Omental fat pad (tissue), 4 donors: ENCODE measurements at places on chromosomes 4 and X.

DNA sequence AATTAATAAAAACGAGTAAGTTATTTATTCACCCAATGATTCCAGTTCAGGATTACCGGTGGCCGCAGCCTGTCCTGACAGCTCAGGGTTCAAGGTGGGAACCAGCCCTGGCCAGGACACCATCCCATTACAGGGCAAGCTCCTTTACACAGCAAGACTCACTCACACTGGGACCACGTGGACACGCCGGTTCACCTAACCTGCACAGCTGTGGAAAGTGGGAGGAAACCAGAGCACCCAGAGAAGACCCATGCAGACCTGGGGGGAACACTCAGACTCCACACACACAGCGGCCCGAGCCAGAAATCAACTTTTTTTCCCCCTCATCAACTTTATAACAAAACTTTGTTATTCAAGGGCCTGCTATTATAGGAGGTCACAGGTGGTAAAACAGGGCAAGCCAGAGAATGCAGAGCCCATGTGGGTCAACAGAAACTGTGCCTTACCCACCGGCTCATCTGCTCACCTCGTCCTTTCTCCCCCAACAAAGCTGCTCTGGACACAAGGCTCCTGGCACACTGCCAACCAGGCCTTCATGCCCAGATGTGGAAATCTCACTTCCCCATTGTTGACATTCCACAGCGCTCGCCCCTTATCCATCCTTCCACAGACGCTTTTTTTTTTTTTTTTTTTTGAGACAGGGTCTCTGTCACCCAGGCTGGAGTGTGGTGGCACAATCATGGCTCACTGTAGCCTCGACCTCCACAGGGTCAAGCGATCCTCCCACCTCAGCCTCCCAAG is 8.0 kb upstream of the ODAPH start:
- peak; percentile 44 for DNase-seq

GRCh38 chr4:2432991-2433530 is 14.3 kb downstream of the CFAP99 start:
- DNase-seq: no peak

- DNase-seq: no peak
These were observed 226.5 kb downstream of the MID1 start for GRCh38 chrX:10393899-10394298.

- DNase-seq: no peak
These were observed at the start of gene DLG3 for GRCh38 chrX:70444326-70444945. TSS of gene DLG3 (plus strand) at chrX:70444835. CDS start at chrX:70445202, 367 bp downstream.

GRCh38 chr4:118825799-118826198 is 10.1 kb downstream of the SEC24D start:
- no peak for DNase-seq

GRCh38 chr4:158067646-158068045 is 105.2 kb downstream of the GASK1B start:
- no peak for DNase-seq

GRCh38 chr4:78040431-78040830 is 16.7 kb upstream of the FRAS1 start:
- DNase-seq: no peak

DNA sequence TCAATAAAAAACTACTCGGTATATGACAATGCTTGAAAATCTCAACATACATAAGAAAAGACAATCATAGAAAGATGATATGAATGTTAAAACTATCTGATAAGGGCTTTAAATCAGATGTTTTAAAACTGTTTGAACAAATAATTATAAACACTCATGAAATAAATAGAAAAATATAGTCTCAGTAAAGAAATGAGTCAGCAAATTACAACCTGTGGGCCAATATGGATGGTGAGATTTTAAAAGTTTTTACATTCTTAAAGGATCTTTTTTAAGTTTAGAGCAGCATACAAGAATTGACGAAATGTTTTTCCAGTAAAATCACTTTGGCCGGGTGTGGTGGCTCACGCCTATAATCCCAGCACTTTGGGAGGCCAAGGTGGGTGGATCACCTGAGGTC is 83.1 kb downstream of the TEX11 start:
- DNase-seq: no peak

GRCh38 chr4:99655308-99656081 is 2.1 kb downstream of the C4orf54 start:
- DNase-seq: no peak

- DNase-seq: no peak
These were observed 11.1 kb downstream of the DOK7 start for GRCh38 chr4:3473996-3474765.

DNA sequence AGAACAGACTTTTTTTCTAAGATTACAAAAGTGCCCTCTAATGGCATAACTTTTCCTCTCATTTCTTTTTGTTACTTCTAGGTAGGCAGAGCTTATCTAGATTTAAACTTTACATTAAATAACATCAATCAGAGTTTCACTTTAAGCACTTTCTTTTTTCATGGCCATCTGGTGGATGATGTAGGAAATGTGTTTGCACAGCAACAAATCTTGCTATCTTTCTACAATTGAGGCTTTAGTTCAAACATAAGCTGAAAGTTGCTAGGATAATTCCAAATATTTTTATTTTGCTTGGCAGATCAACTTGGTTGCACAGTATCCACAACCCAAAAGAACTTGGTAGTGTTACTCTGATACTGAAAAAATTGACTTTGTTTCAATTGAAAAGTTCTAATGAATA is 22.0 kb downstream of the NDNF start:
- no peak for DNase-seq

- no peak for DNase-seq
These were observed 40.4 kb upstream of the PROM1 start for GRCh38 chr4:16124232-16124631.

DNA sequence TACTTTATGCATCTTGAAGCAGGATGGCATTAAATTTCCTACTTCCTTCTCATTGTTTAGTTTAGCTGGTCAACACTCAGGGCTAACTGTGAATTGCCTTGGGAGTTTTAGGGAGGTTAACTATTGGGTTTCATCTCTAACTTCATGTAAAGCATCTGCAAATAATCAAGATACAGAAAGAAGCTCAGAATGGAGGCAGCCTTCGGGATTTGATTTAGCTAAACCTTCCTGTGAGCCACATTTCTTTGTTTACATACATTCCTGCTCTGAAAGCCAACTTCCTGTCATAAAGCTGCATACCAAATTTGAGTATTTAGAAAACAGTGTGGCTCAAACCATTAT is 131.7 kb upstream of the PCDH18 start:
- no peak for DNase-seq

DNA sequence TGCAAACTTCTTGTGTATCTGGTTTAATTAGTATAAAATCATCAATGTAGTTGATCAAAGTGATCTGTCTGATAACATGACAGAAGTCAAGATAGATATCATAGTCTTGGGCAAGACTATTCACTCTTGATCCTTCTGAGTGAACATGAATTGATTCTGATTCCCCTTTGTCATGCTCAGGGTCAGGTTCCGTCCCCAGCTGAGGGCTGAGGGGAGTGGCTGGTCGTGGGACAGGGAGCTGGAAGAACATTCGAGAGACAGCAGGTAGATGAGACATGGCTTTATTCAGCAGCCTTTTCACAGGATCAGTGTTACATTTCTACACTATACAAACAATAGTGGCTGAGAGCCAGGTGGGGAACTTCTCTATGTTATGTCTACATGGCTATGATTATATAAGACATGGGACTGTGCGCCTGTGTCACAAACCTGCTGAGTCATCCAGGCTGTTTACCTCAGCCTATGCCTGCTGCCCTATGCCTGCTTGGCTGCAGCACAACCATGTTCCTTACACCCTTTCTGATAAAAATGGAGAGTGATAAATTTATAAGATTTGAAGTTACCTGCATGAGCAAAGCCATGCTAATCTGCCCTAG is 586.9 kb upstream of the NR3C2 start:
- DNase-seq: no peak

- DNase-seq: no peak
These were observed 216.9 kb upstream of the NEIL3 start for GRCh38 chr4:177092807-177093206.

DNA sequence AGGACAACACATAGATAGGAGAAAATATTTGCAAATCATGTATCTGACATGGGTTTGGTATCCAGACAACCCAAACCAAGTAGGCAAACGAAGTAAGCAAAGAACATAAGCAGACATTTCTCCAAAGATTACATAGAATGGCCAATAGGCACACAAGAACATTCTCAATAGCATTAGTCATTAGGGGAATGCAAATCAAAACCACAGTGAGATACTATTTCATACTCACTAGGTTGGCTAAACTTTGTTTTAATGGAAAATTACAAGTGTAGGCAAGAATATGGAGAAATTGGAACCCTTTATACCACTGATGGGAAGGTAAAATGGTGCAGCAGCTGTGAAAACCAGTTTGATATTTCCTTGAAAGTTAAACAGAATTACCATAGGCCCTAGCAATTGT is 74.7 kb downstream of the CHRNA9 start:
- DNase-seq: no peak

DNA sequence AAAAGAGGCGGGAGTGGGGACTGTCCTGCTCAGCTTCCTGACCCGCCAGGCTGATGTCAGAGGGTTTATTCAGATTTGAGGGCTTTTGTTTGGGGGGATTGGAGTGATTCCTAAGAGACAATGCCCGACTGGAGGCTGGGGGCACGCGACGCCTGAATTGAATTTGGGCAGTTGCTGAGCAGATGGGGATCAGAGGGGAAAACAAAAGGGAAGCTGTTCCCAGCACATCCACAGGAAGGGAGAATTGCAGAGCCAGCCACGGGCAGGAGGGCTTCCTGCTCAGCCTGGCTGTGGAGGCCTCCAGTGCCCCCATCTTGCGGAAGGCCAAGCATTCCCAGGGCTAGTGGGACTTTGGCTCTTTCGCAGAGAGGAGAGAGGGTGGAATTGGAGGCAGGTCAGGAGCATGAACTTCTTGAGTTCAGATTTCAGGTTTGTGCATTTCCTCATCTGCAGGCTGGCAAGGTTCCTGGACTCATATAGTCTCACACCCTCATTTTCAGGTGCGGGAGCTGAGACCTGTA is 162.8 kb downstream of the NHS start:
- DNase-seq: no peak

- no peak for DNase-seq
These were observed 65.4 kb upstream of the ENPP6 start for GRCh38 chr4:184282895-184283654.

DNA sequence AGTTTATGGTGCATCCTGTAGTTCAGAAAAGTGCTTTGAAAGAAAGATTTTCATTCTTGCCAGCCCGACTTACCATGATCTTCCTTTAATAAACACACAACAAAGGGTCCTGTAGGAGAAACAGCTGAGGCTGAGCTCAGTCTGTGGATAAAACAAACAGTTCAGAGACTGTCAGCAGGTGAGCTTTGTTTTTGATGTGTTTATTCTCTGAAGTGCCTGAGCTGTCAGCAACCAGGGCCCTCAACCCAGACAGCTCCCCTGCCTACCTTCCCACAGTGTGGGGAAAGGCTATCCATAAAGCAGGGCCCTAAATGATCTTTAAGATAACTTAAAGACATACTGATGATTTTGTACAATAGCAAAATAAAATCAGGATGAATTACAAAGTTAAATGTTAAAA is 459.2 kb upstream of the GALNT7 start:
- DNase-seq: no peak

GRCh38 chr4:10734697-10735096 is 50.1 kb upstream of the CLNK start:
- DNase-seq: no peak

GRCh38 chrX:9662148-9662547 is 103.5 kb downstream of the GPR143 start:
- no peak for DNase-seq

DNA sequence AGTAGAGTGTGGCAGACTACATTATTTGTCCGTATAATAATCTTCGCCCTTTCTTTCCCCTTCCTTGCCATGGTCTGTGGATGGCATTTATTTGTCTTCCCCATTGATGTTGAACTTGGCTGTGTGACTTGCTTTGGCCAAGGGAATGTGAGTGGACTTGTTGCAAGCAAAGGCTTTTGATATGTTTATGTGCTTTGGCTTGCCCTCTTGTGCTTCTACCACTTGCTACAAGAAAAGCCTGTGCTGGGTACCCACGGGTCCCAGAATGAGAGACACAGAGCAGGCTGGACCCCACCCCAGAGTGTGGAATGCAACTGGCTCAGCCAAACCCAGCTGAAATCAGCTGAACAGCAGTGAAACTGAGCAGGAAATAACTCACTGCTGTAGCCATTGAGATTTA is 63.0 kb downstream of the FAM184B start:
- DNase-seq: no peak

- no peak for DNase-seq
These were observed 458.1 kb downstream of the STIM2 start for GRCh38 chr4:27318740-27319139.

DNA sequence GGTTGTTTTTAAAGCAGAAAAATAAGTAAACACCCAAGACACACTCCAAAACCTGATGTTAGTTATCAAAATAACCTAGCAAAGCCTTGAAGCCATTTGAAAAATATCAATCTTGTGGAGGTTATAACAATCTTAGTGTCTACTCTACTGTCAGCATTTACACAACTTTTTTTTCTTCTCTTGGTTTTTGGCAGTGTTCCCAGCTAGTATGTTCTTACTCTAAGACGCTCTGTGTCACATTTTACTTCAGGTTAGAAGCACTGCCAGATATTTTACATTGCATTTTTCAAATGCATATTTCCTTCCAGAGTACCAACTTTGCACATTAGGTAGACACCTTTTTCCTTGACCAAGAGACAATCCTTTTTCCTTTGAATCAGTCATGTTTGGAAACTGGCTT is 114.0 kb upstream of the INPP4B start:
- no peak for DNase-seq

DNA sequence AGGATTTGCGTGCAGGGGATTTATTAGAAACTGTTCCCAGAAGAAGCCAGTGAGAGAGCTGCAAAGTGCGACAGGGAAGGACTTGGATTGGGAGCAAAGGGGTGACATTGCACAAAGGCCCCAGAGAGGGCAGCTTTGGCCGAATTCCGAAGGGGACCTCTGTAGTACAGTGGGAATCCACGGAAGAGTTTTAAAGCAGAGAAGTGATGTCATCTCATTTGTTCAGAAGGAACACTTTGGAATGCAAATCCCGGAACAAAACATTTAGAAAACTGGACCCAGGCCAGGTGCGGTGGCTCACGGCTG is 71.7 kb downstream of the FAM184B start:
- DNase-seq: no peak

DNA sequence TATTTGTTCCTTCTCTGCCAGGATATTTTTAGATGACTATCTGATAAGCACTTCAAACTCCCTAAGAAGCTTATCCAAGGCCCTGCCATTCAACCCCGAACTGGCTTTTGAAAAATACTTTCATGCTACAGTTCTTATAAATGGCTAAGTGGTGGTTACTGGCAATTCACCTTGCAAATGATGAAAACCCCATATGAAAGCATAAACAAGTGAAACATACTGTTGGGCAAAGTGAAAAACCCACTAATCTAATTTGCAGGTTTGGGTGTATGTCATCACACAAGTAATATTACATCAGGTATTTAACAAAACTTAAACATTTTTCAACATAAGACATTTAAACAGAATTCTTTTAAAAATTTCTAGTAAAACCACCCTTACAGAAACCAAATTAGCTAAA is 31.1 kb downstream of the TAPT1 start:
- DNase-seq: no peak
